ENCODE measurements at places on chromosomes 7 and 10.

DNA sequence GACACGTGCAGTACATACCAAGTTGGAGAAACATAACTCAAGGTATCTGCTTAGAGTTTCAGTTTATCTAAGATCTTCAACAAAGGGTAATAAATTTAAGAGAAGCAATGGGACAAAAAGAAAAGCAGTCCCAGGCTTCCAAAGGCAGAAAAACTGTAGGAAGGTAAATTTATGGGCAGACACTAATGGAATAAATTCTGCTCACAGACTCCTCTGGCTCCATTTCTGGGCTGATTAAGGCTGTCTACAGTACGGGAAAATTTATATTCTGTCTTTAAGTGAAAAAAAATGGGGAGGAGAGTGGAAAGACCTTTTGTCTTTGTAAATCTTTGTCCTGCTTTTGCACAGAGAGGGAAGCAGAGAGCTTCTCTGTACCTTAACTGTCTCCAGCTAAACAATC lies 587.5 kb upstream of the IGFBP3 start:
- no peak for DNase-seq

- DNase-seq, result peak; percentile 73
Observed at GRCh38 chr10:122139627-122140170, 131.4 kb upstream of the BTBD16 start.

DNA sequence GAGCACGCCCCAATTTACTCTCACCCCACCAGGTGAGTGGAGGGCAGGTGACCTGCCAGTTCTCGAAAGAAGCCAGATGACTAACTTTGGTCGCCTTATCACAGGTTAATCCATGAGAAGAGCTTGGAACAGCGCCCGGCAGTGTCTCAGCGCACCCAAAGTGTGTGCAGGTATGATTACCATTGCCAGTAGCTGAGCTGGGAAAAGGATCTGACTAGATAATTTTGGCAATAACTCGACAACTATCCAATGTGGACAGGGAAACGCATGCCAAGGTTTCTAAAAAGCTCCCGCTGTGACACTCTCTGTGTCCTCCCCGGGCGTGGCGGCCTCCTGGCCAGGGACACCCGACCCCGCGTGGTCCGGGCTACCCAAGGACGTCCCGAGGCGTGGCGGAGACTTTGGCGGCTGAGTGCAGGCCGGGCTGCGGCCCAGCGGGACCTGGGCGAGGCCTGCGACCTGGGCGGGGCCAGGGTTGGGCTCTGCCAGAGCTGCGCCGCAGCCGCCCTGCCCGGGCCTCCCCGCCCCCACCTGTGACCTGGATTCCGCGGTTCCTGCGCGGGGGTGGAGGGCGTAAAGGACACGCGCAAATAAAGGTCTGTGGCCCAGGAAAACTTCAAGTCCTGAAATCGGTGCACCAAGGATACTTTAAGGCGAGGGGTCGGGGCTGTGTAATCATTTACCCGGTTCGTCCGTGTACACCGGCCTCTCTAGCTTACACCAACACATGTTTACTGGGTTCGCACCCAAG lies 13.7 kb upstream of the WAPL start:
- peak; percentile 25 for DNase-seq

GRCh38 chr7:64181586-64181985 lies 25.4 kb upstream of the ZNF735 start:
- no peak for DNase-seq

DNA sequence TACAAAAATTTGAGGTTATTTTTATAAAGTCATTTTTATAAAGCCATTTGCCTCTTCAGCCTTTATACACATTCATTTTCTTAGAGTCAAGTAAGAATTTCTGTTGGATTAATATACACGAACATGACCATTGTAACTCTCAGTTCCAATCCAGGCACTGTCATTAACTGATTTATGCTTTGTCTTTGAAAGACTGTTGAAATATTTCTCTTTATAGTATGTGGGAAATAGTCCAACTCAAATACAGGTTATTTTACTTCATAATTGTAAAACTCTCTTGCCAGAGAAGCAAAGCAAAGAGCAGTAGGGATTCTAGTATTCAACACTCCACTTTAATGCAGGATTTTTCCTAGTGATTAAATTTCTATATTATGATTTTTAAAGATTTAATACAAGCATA lies 36.5 kb upstream of the PAPSS2 start:
- no peak for DNase-seq

DNA sequence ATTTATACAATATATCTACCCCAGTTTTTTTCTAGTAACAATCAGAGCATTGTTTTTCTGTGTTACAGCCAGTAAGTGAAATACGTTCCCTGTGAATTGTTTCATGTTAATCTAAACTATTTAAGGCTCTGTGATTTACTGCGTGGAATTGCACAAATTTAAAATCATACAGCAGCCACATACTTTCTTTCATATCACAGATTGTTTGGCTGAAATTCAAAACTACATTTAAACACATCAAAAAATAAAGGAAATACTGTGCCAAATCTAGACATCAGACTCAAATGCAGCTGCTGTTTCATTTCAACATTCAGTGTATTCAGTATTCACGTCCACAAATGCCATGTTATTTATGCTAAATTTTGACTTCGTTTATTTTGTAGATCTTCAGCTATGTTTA lies 242.6 kb upstream of the HGF start:
- DNase-seq, result no peak

DNA sequence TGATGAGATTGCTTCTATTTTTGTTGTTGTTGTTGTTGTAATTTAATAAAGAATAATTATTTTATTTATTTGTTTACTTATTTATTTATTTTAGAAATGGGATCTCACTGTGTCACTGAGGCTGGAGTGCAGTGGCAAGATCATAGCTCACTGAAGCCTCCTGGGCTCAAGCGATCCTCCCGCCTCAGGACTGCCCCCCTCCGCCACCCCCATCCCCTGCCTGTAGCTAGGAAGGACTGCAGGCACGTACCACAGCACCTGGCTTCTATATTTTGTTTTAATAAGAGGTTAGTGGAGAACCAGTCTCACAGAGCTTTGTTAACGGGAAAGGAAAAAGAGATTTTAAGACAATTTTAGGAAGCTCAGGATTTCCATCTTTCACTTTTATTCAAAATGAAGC lies 19.5 kb upstream of the SMC3 start:
- DNase-seq, result no peak

- no peak for DNase-seq
Observed at GRCh38 chr7:42278344-42278743, 41.3 kb upstream of the GLI3 start.

GRCh38 chr10:132847856-132848255 lies 61.9 kb upstream of the NKX6-2 start:
- no peak for DNase-seq

- peak; percentile 62 for DNase-seq
Observed at GRCh38 chr7:137423321-137423720, 79.8 kb upstream of the PTN start.

DNA sequence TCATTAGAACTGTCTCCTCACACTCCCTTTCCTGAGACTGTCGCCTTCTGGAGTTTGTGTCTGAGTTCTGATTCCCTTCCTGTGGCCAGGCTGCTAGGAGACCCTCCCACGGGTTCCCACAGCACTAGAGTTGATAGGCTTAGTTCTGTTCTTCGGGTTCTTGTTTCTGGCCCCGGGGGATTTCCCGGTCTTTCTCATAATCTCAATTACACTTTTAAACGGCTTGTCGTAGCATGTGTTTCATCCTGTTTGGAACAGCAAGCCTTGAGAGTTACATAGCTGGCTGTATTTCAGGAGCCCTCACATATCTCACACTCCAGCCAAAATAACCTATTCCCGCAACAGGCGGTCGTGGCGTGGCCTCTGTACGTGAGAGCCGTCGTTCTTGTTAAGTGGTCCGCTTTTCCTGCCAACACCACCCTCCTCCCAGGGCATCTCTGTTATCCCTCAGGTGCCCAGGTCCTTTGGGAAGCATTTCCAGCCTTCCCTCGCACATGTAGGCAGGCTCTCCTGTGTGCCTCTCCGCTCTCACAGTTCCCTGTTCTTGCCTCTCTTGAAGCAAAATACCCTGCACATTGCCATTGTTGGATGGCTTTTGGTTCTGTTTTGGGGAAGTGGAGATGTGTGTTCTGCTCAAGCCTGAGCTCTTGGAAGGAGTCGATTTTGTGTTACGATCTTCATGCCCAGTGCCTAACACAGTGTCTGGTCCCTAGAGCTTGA lies 46.0 kb downstream of the CDC123 start:
- DNase-seq, result peak; percentile 22

DNA sequence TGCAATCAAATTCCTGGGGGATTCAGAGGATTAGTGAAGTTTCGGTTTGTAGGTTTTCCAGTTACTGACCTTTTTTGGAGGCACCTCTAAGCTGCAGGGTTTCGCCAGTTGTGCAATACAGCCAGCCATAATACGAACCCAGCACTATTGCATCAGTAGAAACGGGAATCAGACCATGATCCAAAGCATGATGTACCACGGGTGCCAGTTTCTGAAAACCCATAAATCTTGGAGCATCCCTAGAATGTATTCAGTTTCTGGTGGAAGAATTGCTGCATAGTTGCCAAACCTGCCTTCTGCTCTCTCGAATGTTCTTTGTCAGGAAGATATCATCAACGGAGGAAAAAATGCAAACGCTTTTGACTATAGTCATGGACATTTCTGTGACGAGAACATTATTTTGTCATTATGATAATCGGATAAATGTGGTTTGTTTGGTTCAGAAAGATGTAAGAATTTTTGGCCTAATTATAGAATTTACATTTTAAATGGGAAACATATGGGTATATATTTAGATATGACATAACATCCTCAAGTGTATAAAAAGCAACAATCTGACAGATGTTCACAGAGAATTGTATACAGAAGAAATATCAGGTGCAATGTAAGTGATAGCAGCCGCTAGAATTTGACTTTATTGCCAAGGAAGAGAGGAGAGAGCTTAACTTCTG lies 186.2 kb upstream of the PRKCQ start:
- DNase-seq, result peak; percentile 98

GRCh38 chr10:127386606-127387327 lies 162.3 kb upstream of the NPS start:
- DNase-seq, result no peak

- DNase-seq, result peak; percentile 91
Observed at GRCh38 chr7:81685270-81685868, 84.5 kb downstream of the HGF start.

GRCh38 chr10:80408242-80409101 lies at the start of gene PRXL2A:
PRXL2A (plus strand) TSS chr10:80408551; CDS start chr10:80420468, 11,917 bp downstream.
- peak; percentile 63 for DNase-seq

- DNase-seq, result no peak
Observed at GRCh38 chr10:102405108-102405571, 9.6 kb downstream of the NFKB2 start.

- no peak for DNase-seq
Observed at GRCh38 chr7:7565746-7566650, 686 bp upstream of the MIOS start.

- DNase-seq, result no peak
Observed at GRCh38 chr10:6465854-6466601, 114.0 kb downstream of the PRKCQ start.

GRCh38 chr7:50860598-50860997 lies 77.9 kb upstream of the GRB10 start:
- DNase-seq, result no peak

GRCh38 chr10:62046522-62047227 lies 145.2 kb downstream of the ARID5B start:
- DNase-seq, result peak; percentile 95

DNA sequence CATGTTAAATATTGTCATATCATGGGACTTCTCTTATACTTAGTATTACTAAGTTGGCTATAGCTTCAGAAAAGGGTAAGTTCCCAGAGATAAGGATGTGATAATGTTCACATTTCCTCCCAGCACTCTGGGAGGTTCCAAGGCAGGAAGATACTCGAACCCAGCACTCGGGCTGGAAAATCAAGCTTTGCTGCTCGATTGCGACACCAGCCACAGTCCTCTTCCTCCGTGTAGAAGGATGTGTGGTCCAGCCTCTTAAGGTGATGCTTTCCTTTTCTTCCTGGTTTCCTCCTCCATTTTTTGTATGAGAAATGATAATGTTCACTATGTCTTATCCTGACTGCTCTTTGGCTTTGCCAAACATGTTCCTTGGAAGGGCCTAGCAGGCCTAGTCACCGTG lies 3.2 kb downstream of the BMS1 start:
- DNase-seq, result no peak

GRCh38 chr7:50156706-50157105 lies 63.7 kb upstream of the ZPBP start:
- DNase-seq, result no peak

GRCh38 chr7:133796782-133797745 lies 330.1 kb upstream of the LRGUK start:
- no peak for DNase-seq

GRCh38 chr7:147852833-147853232 lies 737.7 kb upstream of the C7orf33 start:
- no peak for DNase-seq

GRCh38 chr10:21170216-21170615 lies 273.1 kb upstream of the NEBL start:
- no peak for DNase-seq

GRCh38 chr10:109919220-109919619 lies 4.1 kb downstream of the XPNPEP1 start:
- DNase-seq, result no peak

- no peak for DNase-seq
Observed at GRCh38 chr7:36318116-36318515, 71.5 kb upstream of the ANLN start.

GRCh38 chr7:20795881-20796280 lies 9.2 kb upstream of the SP8 start:
- no peak for DNase-seq

GRCh38 chr7:12493407-12493806 lies 77.1 kb upstream of the SCIN start:
- no peak for DNase-seq

- DNase-seq, result peak; percentile 20
Observed at GRCh38 chr10:116183733-116184511, 89.1 kb downstream of the GFRA1 start.

DNA sequence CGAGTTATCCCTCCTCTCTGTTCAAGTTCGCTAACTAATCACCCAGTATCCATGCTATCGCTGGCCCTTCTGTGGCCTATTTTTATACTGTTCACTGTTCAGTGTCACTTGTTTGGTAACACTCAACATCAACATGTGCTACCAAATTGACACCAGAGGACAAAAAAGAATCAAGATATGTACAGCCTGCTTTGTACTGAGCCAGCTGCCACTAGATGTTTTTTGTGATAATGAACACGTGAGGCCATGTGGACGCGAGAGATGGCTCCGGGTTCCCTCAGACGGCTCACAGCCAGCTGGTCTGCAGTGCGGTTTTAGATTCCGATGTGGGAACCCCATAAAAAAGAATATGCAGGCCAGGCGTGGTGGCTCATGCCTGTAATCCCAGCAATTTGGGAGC lies 21.2 kb downstream of the CAV1 start:
- no peak for DNase-seq

DNA sequence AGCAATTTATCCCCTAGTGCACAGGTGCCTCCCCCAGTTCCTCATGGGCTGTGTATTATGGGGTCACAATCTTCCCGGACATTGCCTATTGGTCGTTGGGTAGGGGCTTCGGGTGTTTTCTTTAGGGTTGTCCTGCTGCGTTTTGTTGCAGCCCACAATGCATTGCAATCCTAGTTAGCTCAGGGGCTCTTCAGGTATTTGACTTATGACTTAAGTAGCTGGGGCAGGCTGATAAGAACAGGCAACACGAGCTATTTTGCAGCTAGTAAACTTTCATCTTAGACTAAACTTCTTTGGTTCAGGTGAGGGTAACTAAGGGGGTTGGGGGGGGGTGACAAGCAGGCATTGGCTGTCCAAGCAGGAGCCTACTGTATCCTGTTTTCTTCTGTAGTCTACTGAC lies 158.5 kb downstream of the TPST1 start:
- DNase-seq, result no peak
